ENCODE measurements at places on chromosomes 16 and 17.

DNA sequence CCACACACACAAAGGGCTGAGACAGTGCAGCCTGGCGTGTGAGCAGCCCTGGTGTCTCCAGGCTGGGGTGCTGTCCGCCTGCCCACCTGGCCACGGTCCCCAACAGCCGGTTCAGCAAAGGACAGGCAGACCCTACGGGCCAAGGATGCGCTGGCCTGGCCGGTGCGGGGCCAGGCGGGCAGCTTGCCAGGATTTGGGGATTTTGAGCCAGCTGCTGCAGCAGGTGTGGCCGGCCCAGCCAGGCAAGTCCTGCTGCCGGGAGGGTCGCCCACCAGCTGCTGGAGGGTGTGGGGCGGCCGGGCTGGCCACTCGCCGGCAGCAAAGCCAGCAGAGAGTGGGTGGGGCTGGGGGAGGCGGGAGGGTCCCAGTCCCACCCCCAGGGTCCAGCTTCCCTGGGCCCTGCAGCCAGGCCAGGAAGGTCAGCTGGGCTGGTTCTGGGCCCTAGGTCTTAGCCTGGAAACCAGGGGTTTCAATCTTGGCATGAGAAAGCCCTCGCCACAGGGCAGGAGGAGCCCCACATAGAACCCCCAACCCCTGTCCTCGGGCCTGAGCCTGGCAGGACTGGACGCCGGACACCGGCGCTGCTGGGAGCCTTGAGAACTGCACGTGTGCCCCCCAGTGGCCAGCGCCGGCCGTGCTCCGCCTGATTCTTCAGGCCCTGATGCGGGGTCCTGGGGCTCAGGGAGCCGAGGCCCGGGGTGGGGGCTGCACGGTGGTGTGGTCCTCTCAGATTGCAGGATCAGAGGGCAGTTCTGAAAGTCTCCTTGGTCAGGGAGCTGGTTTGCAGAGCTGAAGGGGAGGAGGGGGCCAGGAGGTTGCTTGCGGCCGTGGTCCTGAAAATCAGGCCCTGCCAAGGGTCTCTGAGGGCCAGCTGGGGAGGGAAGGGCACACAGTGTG lies 17.6 kb upstream of the SSTR5 start:
- peak; percentile 82 for DNase-seq

DNA sequence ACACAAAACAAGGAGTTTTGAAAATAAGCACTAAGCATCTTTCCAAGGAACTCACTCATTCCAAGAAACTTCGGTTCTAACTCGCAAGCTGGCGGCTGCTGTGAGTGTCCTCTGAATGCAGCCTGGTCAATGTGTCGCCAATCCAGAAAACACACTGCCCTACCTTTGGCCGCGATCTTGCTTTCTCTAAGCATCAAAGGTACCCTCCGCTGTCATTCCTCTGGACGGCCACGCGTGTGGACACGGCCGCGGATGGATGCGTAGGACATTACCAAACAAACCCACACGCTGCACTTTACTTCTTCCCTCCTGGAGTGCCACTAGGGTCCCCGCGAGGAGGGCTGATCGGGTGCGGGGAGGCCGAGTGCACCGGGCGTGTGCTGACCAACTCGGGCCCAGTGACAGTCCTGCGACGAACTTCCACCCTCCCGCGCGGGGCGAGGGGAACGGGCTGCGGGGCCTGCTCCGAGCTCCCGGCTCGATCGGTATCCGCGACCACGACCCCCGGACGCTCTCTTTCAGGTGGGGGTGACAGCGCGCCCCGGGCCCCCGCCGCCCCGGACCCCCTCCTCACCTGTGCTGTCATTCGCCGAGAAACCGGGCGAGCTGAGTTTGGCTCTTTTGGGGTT lies 1.1 kb downstream of the CREBBP start:
- DNase-seq, result no peak

- no peak for DNase-seq
Measured at GRCh38 chr16:55073830-55074229, 143.2 kb downstream of the IRX5 start.

GRCh38 chr17:64002658-64003525 lies 4.7 kb downstream of the PRR29 start:
- DNase-seq, result no peak

- no peak for DNase-seq
Measured at GRCh38 chr16:84021488-84021887, 21.1 kb downstream of the SLC38A8 start.

GRCh38 chr16:90001761-90002503 lies 17.3 kb downstream of the DBNDD1 start:
- DNase-seq, result no peak

GRCh38 chr17:35171834-35172233 lies 22.4 kb downstream of the SLC35G3 start:
- DNase-seq, result no peak

GRCh38 chr17:19308398-19308797 lies 54.1 kb downstream of the B9D1 start:
- DNase-seq, result no peak

GRCh38 chr16:23934610-23935236 lies 98.9 kb downstream of the PRKCB start:
- DNase-seq, result no peak

- DNase-seq, result no peak
Measured at GRCh38 chr17:7080456-7081041, 498 bp upstream of the CLEC10A start.

Data from neural crest cell (in vitro differentiated cells).